Fibroblast of pulmonary artery (primary cell): ENCODE measurements at places on chromosomes 12 and 14.

- peak; percentile 91 for DNase-seq
Observed at GRCh38 chr14:75273272-75274049, 5.2 kb upstream of the FOS start.

DNA sequence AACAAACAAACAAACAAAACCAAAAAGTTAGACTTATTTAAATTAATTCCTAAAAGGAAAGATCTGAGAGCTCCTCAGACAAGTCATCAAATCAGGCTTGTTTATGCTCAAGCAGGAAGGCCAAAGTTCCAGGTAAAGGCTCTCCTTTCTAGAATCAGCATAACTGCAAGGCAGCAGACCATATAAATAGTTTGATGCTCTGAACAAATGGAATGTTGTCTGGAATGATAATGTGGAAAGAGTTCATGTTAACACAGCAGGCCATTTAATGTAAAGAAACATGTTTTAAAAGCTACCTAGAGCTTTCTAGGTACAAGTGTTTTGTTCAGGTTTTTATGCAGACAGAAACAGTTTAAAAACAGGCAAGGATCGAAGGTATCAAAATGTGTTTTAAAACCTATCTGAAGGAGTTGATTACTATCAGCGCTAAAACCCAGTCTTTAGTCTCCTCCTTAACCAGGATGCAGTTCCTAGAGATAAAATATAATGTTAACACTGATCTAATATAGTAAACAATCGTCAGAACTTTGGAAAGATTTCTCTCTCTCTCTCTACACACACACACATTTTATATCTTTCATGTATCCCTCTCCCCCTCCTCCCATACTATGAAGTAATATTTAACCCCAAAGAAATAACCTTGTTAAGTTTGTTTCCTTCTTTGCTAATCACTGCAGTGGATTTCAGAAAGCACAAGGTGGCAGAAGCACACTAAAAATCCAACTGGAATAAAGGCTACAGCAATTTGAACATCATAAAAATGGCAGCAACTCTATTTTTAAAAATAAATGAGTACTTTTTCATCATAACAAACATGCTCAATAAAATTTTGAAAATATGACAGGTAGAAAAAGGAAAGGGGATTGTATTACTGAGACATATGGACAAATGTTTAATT, 135.5 kb downstream of the PAWR start:
- DNase-seq, result peak; percentile 85

DNA sequence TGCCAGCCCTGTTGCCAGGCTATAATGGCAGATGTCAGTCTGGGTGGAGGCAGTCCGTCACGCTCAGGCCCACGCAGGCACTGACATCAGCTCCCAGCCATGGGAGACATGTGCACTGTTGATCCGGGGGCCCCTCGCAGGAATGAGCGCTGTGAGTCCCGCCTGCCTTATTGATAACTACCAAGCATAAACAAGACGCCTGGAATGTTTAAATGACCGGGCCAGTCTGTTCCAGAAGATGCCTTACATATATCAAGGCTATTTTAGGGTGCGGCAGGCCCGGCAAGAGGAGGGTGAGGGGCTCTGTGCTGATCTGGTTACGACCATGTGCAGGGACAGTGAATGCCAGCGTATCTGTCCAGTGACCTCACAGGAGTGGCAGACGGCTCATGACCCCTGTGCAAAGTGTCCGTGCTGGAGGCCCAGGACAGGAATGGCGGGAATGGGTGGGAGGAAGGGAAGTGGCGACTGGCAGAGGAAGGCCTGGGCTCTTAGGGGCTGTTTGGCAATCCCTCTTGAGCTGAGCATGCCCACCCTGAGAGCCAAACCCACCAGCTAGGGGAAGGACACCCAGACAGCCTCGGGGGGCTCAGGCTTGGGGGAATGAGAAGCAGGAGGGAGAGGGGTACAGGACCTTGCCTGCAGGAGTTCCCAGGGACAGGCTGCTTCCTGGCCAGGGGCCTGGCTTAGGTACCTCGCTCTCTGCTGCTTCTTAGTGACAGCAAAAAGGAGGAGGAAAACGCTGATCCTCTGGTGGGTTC, 49.3 kb downstream of the DLK1 start:
- DNase-seq, result no peak

- no peak for DNase-seq
Observed at GRCh38 chr14:104069541-104069940, 16.0 kb upstream of the ASPG start.

DNA sequence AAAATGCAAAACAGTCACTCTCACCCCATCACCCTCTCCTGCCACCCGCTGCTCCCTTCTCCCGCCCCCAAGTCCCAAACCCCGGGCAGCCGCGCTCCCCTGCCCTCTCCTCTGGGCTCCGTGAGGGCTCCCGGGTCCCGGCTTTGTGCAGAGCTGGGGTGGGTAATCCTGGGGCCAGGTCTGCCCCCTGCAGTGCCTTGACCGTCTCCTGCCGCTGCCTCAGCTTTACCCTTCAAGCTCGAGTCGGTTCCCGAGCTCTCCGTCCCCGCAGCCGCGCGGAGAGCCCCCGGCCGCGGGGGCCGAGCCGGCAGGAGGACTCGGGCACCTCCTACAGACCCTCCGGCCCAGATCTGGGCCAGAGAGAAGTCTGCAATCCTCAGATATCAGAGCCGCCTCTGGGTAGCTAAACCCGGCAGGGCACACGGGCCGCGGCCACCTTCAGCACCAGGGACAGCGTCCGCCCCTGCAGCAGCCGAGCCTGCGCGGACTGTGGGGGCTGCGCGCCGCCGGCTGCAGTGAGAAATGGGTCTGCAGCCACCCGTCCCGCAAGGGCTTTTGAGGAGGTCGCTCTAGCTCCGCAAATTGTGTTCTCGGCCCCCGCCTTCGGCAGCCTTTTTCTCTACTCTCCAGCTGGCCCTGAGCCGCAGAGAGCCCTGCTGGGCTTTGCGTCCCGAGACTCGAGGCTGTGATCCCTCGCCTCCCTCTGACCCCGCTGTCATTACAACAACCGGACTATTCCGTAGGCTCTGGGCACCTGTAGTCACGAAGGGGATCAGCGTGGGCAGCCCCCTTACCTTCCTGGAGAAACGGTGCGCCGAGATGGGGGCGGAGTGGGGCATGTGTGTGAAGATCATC, 1.2 kb downstream of the PRMT8 start:
- DNase-seq, result peak; percentile 61

GRCh38 chr12:80472911-80473500, 29.0 kb downstream of the PTPRQ start:
- DNase-seq, result peak; percentile 83

- no peak for DNase-seq
Observed at GRCh38 chr14:70665448-70666360, 24.0 kb downstream of the TTC9 start.

DNA sequence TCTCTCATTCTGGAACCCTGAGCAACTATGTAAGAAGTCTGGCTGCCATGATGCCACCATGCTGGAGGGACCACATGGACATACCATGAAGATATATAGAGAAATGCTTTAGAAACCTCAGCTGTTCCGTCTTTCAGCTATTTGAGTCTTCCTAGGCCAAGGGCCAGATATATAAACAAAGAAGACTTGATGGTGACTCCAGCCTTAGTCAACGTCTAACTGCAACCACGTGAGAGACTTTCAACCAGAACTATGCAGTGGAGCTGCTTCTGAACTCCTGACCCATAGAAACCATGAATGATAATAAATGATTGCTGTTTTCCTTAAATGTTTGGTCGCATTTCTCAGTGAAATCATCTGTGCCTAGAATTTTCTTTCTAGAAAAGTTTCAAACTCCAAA, 20.0 kb upstream of the KITLG start:
- peak; percentile 61 for DNase-seq

DNA sequence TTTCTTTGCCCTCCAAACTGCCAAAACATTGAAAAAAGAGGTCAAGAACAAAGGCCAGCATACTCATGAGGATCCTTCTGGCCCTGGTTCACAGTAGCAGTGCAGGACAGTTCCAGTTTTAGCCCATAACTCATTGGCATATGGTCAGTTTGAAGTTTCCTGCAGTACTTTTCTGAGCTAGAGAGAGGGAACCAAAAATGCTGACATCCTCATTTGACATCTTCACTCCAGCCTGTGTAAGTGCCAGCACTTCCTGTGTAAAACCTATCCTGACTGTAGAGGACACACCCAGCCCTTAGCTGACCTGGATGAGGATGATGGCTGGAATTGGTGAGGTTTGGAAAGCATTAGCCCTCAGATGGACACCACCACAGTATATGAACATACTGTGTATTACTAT, 84.1 kb downstream of the FGD4 start:
- no peak for DNase-seq

- DNase-seq, result no peak
Observed at GRCh38 chr12:101915841-101916240, 38.5 kb downstream of the DRAM1 start.

- DNase-seq, result no peak
Observed at GRCh38 chr12:12483438-12483837, 79.2 kb downstream of the DUSP16 start.

DNA sequence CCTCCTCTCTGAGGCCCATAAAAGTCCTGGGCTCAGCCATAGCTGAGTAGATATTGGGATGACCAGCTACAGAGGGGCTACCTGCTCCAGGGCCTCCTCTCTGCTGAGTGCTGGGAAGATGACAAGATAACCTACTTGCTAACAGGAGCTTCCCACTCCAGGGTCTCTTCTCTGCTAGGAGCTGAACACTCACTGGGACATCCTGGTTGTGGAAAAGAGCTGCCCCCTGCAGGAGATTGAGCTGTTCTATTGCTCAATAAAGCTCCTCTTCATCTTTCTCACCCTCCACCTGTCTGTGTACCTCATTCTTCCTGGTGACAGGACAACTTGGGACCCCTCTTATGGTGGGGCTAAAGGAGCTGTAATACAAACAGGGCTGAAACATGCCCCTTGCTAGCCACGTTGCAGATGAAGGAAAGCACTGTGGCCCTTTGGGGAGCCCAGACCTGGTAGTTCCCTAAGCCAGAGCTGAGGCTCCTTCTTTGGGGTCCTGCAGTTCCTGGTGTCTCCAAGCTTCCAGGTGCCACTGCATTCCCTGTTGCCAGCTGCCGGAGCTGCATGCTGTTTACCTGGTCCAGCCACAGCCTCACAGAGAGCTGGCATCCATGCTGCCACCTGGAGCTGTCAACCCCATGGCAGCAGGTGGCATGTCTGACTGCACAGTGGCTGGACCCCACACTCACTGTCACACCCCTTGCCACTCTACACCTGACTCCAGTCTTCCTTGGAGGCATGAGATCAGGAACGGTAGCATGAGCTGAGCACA, 598.5 kb upstream of the LMO3 start:
- no peak for DNase-seq

DNA sequence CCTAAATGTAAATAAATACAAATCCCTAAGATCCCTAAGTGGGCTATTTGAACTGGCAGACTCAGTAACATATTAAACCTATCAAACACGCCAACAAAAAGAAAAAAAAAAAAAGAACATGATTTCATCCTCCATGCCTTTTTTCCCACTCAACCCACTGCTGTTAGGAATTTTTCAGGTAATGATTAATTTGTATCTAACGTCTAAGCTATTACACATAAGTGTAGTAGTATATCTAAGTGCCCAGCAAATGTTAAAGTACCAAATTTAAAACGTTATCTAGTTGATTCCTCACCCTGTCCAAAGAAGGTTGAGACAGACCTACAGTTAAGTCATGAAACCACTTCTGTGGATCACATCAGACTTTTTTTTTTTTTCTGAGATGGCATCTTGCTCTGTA, 16.4 kb upstream of the ARID4A start:
- no peak for DNase-seq

GRCh38 chr12:94660436-94660835, 10.1 kb upstream of the TMCC3 start:
- DNase-seq, result no peak

- DNase-seq, result peak; percentile 85
Observed at GRCh38 chr12:122860040-122860853, 25.0 kb downstream of the HIP1R start.

GRCh38 chr14:65242732-65243134, 140.4 kb upstream of the MAX start:
- DNase-seq, result peak; percentile 34

- no peak for DNase-seq
Observed at GRCh38 chr14:64848239-64848638, 31.5 kb downstream of the SPTB start.

- DNase-seq, result no peak
Observed at GRCh38 chr14:71022939-71023338, 115.7 kb downstream of the PCNX1 start.

DNA sequence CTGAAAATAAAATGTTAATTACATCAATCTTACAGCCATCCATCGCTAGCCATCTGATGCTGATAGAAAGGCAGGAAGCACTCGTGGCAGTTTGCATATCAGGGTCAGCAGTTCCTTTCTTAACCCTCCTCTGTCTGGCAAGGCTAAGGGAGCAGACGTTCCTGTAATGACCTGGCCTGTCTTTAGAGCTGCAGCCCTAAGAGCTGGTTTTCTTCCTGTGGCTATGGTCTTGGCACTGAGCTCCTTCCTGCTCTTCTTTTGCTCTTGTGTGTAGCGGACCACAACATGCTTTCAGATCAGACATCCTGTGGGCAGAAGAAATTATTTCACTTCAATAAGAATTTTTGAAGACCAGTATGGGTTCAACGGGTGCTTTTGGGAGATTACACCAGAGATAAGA, 170.4 kb downstream of the DAD1 start:
- DNase-seq, result no peak

GRCh38 chr12:104724992-104725585, 233.0 kb downstream of the SLC41A2 start:
- no peak for DNase-seq

GRCh38 chr12:11879306-11879705, 191.4 kb upstream of the BCL2L14 start:
- DNase-seq, result peak; percentile 72

- no peak for DNase-seq
Observed at GRCh38 chr12:88417531-88417930, 162.7 kb downstream of the KITLG start.

GRCh38 chr12:103397536-103397935, 98.2 kb downstream of the C12orf42 start:
- DNase-seq, result no peak

GRCh38 chr12:8088574-8088973, 6.5 kb downstream of the NECAP1 start:
- DNase-seq, result no peak

DNA sequence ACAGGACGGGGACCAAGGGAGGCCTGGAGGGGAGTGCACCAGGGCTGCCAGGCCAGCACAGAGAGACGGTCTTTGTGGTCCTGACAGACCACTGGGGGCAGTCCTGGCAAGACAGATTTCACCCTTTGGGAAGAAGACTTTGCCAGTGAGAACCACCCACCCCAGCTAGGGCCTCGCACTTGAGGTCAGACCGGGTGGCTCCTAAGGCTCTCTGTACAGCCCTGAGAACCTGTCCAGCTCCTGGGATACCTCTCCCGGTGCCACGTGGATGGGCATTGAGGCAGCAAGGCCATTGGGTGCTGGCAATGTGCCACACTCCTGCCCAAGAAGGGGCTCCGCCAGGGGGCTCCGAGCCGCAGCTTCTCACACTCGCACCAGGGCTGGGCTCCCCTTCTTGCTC, 42.4 kb downstream of the DEGS2 start:
- DNase-seq, result no peak

- no peak for DNase-seq
Observed at GRCh38 chr12:38903596-38903995, 1.8 kb downstream of the CPNE8 start.

- DNase-seq, result peak; percentile 59
Observed at GRCh38 chr12:49624921-49625577, 1.7 kb downstream of the PRPF40B start.
